ENCODE measurements at places on chromosomes 4 and X.

DNA sequence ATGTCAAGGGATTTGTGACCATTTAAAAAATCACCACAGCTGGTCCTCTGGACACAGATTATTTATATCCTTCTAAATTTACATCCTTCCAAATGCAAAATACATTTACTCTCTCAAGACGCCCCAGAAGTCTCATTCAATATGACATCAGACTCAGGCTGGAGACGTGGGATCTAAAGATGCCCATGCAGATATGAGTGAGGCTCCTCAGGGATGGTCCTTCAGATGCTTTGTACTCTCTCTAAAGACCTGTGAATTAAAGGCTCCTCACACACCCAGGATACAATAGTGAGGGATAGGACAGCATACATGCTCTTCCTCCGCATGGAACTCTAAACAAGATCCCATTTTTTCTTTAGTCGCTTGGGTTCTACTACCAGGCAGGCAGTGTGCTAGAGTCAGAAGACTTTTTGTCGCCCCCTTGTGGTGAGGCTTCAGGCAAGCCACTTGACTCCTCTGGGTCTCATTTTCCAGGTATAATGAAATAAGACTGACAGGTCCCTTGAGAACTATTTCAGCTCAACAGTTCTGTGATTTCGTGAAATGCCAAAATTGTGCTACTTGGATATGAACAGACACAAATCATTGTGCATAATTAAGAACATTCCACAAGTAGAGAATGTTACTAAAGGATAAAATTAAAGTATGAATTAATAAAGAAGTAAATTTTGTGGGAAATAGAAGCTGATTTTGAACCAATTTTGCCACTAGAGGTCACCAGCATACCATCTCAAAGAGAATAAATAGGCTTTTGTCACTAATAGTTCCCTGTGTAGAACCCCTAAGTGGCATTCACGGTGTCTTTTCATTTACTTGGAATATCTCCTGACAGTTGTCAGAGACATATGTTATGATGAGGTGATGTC, 13.7 kb upstream of the SCOC start:
- DNase-seq, result peak; percentile 50

DNA sequence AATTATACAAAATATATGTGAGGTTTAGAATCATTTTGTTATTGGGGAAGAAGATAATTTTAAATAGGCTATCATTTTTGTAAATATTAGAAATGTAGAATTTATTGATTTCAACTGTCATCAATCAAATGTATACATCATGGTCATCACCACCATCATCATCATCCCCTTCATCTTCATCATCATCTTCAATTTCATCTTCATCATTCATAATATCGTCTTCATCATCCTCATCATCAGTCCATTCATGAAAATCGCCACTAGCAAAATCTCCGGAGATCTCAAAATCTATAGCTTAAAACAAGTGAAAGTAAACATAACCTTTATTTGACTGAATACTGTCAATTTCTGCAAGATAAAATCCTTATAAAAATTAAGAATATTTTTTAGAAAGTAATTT, 499.5 kb downstream of the SPOCK3 start:
- no peak for DNase-seq

DNA sequence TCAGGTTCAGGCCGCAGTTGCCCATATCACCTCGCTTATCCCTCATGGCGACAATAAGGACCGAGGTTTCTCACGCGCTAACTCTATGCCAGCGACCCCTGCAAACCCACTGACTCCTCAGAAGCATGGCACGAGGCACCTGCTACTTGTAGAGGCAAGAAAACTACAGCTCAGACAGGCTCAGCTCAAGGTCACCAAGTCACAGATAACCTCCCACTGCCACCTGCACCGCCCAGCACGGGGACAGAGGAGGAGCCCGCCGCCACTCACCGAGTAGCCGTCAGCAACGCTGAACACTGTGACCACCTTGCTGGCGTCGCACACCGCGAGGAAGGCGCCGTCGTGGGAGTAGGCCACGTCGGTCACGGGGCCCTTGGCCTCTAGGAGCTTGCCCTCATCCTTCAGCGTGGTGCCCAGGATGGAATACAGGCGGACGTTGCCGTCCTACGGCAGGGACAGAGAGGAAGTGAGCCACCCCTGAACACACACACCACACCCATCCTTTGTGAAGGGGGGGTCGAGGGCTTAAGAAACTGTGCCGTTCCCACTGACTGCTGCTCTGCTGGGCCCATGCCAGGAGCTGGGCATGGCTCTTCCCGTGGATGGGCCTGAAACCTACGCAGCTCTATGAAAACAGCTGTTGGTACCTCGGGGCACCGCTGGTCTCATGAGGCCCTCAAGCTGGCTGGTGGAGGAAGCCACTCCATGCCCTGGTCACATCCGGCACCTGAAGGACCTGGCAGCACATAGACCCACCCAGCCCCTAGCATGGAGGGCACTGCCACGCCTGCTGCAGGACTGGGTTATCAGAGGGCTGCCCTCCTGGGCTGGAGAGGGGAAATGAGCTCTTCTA, 38.9 kb downstream of the WDR1 start:
- no peak for DNase-seq

DNA sequence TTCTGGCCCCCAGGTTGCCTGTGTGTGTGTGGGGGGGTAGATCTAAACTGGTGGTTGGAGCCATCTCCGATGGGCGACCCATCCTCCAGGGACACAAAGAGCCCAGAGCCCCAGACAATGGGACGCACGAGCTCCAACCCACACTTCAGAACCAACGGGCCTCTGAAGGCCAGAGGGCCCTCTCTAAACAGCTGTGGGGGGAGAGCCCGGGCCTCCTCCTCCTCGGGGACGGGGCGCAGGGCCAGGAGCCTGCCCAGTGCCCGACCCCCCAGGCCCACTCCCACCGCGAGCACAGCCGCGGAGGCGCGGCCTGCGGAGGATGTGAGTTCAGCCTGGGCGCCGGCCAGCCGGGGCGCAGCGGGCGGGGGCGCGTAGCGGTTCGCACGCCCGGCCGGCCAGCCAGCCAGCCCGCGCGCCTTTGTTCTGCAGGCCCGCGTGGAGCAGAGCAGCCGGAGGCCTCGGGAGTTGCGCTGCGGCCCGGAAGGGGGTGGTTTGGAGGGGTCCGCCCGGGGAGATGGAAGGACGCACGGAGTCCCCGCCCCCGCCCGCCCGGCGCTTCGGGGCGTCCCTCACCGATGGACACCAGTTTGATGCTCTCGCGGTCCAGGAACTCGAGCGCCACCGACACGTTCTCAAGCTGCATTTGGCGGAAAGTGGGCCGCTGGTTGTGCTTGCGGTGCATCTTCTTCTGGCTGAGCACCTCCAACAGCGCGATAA, 4.0 kb downstream of the FLNA start:
- DNase-seq, result no peak

DNA sequence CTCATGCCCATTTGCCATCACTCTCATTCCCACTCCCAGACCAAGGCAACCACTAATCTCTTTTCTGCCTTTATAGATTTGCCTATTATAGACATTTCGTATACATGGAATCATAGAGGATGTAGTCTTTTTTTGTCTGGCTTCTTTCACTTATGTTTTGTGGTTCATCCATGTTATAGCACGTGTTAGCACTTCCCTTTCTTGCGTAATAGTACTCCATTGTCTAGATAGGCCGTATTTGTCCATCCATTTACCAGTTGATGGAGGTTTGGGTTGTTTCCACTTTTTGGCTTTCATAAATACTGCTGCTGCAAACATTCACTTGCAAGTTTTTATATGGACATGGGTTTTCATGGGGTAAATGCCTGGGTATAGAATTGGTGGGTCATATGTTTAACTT, 48.4 kb downstream of the KIF4A start:
- no peak for DNase-seq

DNA sequence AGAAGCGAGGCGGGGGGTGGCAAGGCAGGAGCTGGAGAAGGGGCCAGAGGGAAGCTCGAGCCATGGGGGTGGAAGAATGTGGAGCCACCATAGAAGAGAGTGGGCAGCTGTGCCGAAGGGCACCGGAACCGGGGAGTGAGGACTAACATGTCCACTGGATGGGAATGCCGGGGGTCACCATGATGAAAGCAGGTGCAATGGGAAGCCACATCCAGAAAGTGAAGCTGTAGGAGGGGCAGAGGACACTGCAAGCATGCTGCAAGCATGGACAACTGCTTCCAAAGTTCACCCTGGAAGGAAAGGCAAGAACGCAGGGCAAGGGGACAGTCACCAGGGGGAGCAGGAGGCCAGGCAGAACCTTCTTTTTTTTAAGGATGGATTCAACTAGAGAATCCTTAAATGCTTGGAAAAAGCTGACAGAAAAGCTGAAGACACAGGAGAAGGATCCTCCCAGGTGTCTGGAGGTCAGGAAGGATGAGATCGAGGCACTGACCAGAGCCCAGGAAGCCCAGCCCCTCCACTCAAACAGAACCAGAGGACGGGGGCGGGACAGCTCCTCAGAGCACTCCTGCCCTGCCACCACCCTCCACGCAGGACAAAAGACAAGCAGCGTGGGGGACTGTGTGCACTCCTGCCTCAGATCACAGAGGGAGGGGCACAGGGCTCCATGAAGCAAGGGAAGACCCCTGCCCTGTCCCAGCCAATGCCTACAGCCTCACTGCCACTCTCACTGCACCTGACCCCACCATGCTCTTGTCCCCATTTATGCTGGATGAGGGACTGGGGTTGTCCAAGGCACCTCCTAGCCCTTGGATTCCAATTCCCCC, 169.2 kb downstream of the AFAP1 start:
- DNase-seq, result no peak

GRCh38 chrX:114650351-114650750, 66.5 kb downstream of the HTR2C start:
- DNase-seq, result no peak

- no peak for DNase-seq
Measured at GRCh38 chr4:2289955-2290333, 28.0 kb upstream of the MXD4 start.

DNA sequence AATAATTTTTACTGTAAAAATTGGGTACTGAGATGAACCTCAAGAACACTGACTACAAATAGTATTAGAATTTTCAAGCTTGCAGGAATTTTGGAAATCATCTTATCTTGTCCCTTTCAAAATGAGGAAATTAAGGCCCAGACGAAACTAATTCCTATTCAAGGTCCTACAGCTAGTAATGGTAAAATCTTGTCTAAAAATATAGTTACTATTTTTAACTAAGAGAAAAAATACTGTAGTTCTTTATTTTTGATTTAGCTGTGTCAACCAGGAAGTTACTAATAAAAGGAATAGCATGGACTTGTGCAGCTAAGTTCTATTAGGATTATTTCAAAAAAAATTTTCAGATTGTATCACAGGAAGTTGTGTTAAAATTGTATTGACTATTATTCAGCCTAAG, 12.7 kb downstream of the PRIMPOL start:
- DNase-seq, result no peak

- DNase-seq, result no peak
Measured at GRCh38 chrX:15107367-15107988, 162.4 kb downstream of the ASB9 start.

DNA sequence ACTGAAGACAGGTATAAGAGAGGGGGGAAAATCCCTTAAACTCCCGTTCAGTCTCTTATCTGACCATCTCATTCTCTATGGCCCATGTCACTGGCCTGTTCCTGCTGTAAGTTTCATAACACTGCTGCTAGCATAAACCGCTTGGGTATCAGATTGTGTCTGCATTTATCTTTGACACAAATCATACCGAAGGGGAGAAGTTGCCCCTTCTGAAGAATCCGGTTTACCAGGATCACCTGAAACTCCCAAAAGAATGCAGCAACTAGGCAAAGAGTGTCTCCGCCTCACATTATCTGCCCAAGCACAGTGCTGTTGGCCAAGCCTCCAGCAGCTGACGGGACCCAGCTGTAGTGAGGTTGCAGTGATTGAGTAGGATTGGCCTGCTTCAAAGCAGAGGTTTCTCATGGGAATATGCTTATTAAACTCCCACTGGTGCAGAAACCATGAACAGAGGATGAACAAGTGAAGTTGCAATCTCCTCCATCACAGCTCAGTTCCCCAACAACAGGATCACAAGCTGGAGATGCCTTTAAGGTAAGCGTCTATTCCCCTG, 71.3 kb upstream of the PUDP start:
- no peak for DNase-seq

DNA sequence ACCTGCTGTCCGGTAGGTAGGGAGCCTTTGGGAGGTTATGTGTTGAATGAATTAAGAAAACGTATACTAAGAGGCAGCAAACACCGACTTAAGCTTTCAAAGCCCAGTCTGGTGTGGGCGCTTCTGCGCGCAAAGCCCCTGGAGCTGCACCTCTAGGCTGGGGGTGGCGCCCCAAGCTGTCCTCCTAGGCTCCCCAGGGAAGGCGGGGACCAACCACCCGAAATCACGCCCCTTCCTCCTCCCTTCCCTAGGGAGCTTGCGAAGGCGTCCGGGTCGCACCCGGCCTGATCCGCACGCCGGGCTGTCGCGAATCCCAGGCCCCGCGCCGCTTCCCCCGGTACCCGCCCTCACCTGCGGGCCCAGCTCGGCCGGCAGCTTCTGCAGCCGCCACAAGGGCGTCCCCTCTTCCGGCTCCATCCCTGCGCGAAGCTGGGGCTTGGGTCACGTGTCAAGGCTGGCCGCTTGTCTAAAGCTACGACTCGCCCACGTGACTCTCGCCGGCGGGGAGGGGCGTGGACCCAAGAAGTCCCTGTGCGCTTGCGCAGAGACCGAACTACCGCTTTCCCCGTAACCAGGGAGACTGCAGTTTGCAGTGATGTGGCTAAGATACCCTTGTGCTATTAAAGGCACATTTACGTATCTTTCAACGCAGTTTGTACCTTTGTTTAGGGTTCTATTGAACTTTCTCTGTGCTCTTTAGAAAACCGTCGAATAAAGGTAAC, at the start of gene COMMD8:
Gene COMMD8, minus strand, starts transcription at position 468 of the 722 bp plus-strand sequence. Its CDS starts 51 bp downstream, at position 417.
- peak; percentile 87 for DNase-seq

- no peak for DNase-seq
Measured at GRCh38 chr4:132218406-132218805, 930.7 kb upstream of the PCDH10 start.

DNA sequence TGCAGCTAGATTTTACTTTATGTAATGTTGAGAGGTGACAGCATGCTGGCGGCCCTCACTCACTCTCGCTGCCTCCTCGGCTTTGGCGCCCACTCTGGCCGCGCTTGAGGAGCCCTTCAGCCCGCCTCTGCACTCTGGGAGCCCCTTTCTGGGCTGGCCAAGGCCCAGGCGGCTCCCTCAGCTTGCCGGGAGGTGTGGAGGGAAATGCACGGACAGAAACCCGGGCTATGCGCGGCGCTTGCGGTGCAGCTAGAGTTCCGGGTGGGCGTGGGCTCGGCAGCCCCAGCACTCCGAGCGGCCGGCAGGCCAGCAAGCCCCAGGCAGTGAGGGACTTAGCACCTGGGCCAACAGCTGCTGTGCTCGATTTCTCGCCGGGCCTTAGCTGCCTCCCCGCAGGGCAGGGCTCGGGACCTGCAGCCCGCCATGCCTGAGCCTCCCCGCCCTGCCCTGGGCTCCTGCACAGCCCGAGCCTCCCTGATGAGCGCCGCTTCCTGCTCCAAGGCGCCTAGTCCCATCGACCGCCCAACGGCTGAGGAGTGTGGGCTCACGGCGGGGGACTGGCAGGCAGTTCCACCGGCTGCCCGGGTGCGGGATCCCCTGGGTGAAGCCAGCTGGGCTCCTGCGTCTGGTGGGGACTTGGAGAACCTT, 128.7 kb downstream of the GASK1B start:
- no peak for DNase-seq

DNA sequence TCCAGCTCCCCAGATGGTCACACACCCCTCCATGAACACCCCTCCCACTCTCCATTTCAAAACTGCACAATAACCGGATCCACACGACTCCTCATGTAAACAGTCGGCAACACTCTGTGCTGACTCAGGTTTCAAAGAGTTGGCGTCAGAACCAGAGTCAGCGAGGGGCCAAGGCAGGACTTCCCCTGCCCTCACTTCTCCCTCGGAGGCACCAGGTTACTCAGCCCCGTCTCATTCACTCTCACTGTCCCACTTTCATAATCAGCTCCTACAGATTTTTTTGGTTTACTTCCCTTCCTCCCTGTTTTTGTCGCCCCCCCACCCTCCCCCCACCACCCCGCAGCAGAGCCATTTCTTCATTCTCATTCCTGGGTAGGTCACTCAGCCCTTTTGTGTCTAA, 2.7 kb upstream of the TIMP1 start:
- no peak for DNase-seq
